ENCODE measurements at places on chromosomes 2 and 18. TPM values are rescaled to one million over a fixed set of nuclear protein-coding genes. Genes with fewer than 3 reads are reported as not detected.

Gene ZSCAN30
- polyA plus RNA-seq = 32.7 TPM

Gene HOXD4
- 40.2 TPM for polyA plus RNA-seq

Gene DARS1
- polyA plus RNA-seq = 139 TPM

Gene SPAG16
- 62.9 TPM for polyA plus RNA-seq

Gene CRYBA2
- polyA plus RNA-seq = not detected

DNA sequence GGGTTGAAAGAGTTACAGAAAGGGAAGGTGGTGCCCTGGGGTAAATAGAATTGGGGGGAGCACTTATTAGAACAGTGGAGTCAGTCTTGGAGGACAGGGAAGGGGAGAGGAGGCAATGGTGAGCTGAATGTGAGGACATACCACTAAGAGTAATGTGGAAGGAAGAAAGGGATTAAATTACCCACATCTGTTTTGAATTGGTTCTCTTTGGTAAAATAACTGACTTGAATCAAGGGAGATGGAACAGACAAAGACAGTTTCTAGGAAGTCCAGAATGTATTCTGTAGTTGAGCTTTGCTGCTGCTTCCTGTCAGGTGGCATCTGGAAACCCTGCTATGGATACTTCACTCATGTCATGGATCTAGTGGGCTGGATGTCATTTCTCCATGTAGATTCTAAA lies 6.7 kb downstream of the SETBP1 start:
- DNase-seq = no peak

DNA sequence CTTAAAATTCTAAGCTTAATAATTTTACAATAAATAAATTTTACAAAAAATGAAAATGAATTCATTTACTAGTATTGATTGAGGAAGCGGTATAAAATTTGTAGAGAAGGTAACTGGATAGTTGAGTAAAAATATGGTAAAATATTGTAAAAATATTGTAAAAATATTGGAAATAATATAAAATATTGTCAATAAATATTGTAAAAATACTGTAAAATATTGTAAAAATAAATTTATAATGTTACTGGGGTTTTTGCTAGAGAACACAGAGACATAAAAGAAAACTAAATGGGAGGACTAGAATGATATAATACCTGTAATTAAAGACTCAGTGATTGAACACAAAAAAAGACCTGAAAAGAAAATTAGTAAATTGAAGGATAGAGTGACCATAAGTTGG lies 546.3 kb upstream of the NETO1 start:
- DNase-seq = no peak

DNA sequence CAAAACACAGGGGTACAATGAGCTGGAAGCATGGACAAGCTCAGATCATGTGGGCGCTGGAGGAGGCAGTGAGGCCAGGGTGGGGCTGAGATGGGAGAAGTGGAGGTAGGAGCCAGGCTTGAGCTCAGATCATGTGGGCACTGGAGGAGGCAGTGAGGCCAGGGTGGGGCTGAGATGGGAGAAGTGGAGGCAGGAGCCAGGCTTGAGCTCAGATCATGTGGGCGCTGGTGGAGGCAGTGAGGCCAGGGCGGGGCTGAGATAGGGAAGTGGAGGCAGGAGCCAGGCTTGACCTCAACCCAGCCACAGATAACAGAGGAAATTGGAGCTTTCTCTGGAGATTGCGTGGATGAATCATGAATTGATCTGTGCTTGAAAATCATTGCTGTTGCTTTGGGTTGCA lies 48.3 kb upstream of the TMEM18 start:
- DNase-seq = no peak

GRCh38 chr2:32832821-32833220 lies 113.9 kb upstream of the LTBP1 start:
- DNase-seq = no peak

DNA sequence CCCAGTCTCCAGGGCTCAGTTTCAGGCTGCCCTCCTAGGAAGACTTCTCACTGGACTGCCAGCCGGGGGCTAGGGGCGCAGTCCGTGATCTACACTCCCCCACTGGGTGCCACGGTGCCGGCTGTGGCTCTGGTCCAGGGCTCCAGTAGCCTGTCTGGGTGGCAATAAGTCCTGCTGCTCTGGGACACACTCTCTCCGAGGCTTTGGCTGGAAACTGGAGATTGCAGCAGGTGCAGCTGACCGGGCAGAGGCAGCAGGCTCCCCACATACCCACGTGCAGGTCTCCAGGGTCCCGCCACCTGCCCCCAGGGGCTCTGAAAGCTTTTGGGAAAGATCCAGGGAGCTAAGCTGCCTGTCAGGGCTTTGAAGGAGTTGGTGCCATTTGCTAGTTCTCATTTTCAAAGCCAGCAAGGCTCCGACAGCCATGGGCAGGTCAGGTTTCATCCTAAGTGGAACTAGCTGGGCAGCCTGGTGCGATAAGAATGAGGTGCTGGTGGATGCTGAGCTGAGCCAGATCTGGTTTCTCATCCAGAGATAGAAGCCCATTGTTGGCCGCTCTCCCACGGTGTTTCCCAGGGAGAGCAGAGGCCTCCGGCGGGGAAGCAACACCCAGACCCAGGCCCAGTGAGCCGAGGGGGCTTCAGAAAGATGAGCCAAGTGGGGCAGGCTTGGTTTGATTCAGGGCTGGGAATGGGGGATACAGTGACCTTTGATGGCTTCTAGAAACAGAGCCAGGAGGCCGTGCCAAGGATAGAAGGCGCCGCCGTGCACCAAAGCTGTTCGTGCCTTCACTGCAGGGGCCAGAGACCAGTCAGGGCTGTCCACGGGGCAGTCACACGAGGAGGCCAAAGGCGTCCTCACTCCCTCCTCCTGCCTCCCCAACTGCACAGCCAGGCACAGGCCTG lies 141.7 kb upstream of the GPC1 start:
- DNase-seq = no peak

DNA sequence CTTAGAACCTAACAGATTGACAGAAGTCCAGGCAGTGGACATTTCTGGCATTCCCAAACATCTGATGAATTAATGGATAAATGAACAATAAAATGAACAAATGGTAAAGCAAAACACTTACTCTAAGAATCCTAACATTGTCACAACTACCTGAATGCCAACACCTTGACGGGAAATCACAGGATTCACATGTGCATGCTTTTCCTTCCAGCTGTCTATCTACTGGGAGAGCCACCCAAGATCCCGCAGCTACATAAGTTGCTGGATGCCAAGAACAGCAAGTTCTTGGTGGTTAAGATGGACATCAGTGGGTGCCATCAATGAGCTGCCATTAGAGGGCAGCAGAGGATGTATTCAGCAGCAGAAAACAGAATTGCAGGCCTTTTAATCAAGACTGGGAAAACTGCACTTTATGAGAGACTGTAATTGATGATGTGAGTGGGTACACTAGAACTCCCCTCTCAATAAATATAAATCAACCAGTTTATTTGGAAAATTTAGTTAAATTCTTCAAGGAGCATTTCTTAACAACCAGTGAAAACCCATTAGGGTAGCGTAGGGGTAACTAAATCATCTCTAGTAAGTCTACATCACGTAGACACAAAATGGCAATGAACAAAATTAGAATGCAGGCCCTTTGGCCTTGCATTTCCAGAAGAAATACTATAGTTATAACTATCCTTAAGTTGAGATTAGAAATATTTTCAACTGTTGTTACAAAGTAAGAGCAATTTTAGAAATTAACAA lies 45.6 kb downstream of the SESTD1 start:
- peak; percentile 54 for DNase-seq

- DNase-seq = no peak
Measured at GRCh38 chr18:55550471-55550870, 37.5 kb downstream of the TCF4 start.

- no peak for DNase-seq
Measured at GRCh38 chr2:11506611-11506969, 27.3 kb upstream of the GREB1 start.

Data from right renal pelvis (tissue), 4 donors.